Hematopoietic multipotent progenitor cell treated with erythropoietin and hydrocortisone succinate and interleukin-3 and kit ligand, for 17 days (in vitro differentiated cells): ENCODE measurements at places on chromosomes 4 and X.

- no peak for DNase-seq
These were observed 10.0 kb upstream of the SPCS3 start for GRCh38 chr4:176309772-176310171.

- no peak for DNase-seq
These were observed 175.4 kb downstream of the PPP1R2C start for GRCh38 chrX:42602566-42602965.

DNA sequence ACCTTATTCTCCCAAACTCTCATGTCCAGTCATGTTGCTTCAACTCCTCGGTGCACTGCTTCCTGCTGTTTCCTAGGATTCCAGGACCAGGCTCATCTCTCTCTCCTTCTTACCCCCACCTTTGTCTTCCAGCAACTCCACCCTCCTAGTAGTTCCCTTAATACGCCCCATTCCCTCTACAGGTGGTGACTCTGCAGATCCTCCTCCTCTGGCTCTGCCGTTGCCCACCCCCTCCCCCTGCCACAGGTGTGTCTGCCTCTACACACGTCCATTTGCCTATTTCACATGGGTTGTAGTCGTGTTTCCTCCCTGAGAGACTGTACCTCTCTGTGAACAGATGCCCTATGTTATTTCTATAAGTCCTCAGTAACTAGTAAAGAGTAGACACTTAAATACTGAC lies 32.4 kb downstream of the CDS1 start:
- DNase-seq = no peak

DNA sequence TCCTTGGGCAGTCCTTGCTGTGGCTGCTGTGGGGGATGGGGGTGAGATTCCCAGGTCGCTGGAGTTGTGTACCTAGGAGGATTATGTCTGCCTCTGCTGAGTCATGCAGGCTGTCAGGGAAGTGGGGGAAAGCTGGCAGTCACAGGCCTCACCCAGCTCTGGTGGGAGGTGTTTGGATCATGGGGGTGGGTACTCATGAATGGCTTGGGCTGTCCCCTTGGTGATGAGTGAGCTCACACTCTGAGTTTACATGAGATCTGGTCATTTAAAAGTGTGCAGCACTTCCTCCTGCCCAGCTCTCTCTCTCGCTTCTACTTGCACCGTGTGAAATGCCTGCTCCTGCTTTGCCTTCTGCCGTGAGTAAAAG lies 24.6 kb upstream of the PDLIM3 start:
- no peak for DNase-seq

DNA sequence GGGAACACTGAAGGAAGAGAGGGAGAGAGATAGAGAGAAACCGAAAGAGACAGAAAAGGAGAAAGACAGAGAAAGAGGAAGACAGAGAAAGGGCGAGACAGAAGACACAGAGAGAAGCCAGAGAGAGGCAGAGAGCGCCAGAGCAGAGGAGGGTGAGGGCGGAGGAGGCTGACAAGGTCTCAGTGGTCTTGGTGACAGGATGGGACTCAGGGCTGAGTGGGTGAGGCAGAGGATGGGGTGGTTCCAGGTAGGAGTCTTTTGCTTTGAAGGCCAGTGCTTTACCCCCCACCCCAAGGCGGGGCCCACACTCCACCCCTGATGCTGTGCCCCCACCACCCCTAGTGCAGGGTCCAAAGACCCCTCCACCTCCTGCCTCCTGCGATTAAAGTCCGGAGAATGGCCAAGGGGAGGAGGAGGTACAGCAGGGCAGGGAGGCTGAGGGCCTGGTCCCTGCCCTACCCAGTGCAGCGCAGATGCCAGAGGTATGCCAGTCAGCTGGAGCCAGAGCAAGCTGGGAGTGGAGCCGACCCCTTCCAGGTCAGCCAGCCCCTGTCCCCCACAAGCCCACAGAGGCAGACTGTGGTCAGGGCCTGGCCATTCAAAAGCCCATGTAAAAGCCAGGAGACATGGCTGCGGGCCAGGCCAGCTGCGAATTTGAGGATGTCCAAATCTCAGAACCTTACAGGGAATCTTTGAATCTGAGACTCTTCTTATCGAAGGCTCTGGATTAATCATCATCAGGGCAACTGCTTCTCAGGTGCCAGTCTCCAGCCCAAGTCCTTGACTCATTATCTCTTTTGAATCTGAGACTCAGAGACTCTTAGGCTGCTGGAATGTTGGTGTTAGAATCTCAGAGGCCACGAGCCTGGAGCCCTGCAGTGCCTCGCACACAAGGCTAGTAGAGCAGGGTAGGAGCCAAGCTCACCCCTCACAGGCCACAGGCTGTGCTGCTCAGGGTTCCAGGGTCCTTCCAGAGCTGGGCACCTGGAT lies 758 bp downstream of the IQSEC2 start:
- DNase-seq = no peak

DNA sequence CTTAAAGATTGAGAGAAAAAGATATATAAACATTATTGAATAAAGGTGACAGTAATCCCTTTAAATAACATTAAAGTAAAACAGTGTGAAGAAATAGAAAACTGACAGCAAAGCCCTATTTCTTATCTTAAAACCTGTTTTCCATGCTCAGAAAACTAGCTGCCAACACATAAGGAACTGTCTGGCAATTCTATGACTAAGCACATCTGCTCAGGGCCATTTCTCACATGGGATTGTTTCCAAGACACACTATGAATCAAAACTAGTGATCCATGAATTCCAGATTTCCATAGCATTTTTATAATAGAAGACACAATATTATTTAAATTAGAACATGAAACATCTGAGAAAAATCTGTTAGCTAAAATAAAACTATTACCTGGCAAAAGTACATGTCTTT lies 113.4 kb downstream of the SCLT1 start:
- no peak for DNase-seq

DNA sequence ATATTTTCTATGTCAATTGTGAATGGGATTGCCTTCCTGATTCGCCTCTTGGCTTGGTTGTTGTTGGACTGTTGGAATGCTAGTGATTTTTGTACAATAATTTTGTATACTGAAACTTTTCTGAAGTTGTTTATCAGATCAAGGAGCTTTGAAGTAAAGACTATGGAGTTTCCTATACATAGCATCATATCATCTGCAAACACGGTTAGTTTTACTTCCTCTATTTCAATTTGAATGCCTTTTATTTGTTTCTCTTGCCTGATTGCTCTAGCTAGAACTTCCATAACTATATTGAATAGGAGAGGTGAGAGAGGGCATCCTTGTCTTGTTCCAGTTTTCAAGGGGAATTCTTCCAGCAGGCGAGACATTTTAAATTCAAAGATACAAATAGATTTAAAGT lies 226.5 kb downstream of the FBXO8 start:
- DNase-seq = no peak

GRCh38 chr4:159390648-159391047 lies 287.8 kb downstream of the RAPGEF2 start:
- DNase-seq = no peak

DNA sequence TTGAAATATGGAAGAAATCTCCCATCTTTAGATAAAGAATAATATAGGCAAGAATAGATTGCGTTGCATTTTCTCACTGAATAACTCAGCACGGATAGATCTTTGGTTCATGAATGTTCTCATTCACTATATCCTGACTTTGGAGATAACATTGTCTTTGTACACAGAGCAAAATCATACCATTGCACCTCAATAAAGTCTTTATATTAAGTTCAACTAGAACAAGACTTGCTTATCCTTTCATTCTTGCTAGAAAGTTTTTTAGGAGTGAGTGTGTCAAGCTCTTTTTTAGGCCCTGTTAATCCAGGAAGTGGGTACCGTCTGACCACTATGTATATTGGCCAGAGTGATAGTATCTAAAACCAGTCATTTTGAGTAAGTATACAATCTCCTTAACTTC lies 658.7 kb downstream of the FSTL5 start:
- no peak for DNase-seq

- DNase-seq = no peak
These were observed 18.2 kb downstream of the ANKRD50 start for GRCh38 chr4:124694306-124694705.

- DNase-seq = no peak
These were observed 514.9 kb upstream of the LCORL start for GRCh38 chr4:18536428-18536827.

GRCh38 chr4:88010966-88011365 lies 3.5 kb downstream of the PKD2 start:
- DNase-seq = no peak
